Activated CD4-positive, alpha-beta T cell treated with anti-CD3 and anti-CD28 coated beads for 4 hours (primary cell): ENCODE measurements at places on chromosomes 2 and 18.

DNA sequence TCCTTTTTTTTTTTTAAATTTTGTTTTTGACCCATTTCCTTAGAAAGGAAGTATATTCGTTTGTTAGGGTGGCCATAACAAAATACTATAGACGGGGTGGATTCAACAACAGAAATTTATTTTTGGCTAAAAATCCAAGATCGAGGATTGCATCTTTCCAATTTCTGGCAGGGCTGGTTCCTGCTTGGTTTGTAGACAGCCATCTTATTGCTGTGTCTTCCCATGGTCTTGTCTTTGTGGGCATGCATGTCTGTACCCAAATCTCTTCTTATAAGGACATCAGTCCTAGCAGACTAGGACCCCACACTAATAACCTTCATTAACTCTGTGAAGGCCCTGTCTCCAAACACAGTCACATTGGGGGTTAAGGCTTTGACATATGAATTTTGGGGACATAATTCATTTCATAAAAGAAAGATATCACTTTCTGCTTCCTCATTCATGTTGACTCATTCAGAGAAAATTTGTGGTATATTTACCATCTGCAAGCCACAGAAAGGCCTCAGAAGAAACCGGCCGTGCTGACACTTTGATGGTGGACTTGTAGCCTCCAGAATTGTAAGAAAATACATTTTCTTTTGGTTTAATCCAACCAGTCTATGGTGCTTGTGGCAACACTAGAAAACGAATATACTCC, 262.1 kb downstream of the LPIN1 start:
- no peak for DNase-seq

GRCh38 chr2:14614017-14614416, 18.5 kb upstream of the LRATD1 start:
- no peak for DNase-seq

DNA sequence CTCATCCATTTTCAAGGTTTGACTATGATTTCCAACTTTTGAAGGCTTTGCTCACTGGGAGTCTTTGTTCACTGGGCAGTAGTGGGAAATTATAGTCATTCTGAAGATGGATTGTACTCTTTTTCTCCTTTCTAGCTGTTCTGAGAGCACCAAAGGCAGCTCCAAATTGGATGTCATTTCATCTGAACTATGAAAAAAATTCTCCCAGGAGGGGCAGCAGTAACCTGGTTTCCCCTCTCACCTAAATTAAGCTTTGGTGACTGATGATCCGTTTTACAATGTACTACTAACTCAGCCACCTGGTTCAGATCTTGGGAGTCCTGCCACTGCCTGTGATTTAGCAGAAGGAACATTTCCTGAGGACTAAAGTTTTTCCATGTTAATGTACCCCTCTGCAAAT, 17.6 kb downstream of the ARHGEF33 start:
- DNase-seq, result no peak

DNA sequence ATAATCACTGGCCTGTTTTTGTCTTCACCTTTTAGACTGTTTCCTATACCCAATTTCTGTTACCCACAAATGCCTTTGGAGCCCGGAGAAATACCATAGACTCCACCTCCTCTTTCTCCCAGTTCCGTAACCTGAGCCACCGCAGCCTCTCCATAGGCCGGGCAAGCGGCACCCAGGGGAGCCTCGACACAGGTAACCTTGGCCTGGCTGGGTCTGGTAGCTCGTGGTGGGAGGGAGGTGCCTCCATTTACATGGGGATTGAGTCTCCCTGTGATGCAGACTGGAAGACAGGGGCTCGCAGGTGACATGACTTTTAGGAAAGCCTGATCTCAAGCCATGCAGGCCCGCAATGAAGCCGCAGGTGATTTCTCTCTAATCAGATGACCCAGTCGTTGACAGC, 100.6 kb downstream of the CABLES1 start:
- no peak for DNase-seq

GRCh38 chr2:190791347-190791975, 89.2 kb upstream of the GLS start:
- DNase-seq, result peak; percentile 67
